ENCODE measurements at places on chromosomes 2 and 18.

DNA sequence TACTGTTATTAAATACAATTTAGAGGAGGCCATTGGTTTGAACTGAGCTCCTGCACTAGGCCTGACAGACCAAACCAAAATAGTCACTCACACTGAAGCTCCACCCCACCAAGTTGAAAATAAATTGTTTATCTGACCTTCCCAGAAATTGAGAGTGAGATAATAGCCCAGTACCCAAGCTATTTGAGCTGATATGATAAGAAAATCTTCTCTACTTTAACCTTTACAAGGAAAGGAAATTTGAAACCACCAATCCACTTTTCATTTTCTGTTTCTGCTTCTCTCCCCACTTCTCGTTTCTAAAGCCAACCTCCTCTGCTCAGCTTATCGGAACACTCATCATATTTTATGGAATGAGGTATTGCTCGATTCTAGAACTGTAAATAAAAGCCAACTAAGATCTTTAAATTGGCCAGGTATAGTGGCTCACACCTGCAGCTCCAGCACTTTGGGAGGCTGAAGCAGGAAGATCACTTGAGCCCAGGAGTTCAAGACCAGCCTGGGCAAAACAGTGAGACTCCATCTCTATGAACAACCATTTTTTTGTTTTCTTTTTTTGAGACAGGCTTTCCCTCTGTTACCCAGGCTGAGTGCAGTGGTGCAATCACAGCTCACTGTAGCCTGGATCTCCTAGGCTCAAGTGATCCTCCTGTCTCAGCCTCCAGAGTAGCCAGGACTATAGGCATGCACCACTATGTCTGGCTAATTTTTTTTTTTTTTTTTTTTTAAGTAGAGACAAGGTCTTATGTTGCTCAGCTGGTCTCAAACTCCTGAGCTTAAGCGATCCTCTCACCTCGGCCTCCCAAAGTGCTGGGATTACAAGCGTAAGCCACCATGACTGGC, 13.3 kb upstream of the GALM start:
- DNase-seq, result no peak

- no peak for DNase-seq
These were observed 789.7 kb upstream of the SLC39A10 start for GRCh38 chr2:194867328-194867727.

- DNase-seq, result no peak
These were observed 913.7 kb upstream of the ACVR2A start for GRCh38 chr2:146931109-146931508.

GRCh38 chr2:27086724-27087593, at the start of gene KHK:
KHK (plus strand) TSS chr2:27086772; CDS start chr2:27087260, 488 bp downstream.
- no peak for DNase-seq

DNA sequence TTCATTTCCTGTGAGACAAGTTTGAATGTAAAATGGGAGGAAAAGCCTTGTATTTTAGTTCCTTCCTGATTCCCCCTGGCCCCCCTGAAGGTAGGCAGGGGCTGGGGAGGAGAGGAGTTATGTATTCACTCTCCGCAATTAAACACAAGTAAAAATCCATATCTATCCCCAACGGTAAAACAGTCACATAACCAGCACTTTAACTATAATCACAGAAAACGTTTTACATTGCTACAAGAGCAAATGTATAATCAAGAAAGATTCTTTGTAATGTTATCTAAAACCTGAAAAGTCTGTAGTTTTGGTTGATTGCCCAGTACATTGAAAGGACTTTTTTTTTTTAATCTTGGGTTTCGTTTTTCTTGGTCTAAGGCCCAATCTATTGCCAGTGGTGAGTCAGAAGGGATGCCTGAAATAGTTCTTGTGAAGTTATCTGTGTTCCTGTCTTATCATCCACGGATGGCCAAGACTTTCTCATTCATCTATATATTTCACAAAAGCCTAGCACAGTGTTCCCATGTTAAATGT, 34.5 kb upstream of the CCNYL1 start:
- DNase-seq, result no peak

DNA sequence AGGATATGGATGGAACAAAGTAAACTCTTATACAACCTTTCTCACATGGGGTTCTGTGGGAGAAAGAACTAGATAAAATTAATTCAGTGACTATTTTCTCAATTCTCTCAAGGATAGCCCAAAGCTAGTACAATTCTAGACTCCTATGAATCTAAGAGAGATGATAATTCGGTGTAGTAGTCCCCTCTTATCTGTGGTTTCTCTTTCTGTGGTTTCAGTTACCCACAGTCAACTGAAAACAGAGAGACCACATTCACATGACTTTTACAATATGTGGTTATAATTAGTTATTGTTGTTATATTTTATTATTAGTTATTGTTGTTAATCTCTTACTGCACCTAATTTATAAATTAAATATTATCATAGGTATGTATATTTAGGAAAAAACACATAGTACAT, 53.5 kb upstream of the C2orf15 start:
- no peak for DNase-seq

GRCh38 chr2:68309426-68309825, 10.3 kb downstream of the CNRIP1 start:
- no peak for DNase-seq

DNA sequence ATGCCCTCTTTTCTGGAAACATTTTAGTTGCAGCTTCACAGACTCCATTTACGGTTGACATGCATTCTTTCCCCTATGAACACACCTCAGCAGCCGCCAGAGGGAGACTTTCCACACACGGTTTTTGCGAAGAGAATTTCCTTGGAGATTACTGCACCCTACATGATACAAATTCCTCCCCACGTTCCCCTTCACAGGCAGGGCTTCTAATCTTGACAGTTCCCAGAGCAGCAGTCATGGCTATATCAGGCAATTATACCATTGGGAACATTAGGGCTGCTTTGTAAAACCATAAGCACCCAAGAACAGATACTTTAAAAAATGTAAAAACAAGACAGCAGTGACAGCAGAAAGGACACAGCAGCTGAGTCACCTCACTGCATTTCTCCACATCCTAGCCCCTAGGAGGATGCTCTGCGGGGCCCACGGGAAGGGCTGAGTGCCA, 253.8 kb downstream of the TGIF1 start:
- no peak for DNase-seq

DNA sequence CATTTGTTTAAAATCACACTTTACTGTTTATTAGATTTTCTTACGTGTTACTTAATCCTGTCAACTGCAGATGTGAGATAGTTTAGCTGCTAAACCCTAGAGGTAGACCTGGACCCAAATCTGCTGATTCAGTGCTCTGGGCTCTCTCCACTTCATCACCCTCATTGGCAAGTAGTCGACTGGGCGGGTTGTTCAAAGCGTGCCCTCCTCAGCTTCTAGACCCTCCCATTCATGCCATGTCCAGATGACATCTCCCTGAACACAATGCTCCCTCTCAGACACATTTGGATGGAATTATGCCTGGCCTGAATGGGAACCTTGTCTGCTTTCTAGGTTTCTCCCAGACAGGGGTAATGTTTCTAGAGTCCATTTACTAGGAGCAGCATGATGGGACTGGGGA, 43.7 kb downstream of the RPIA start:
- DNase-seq, result no peak

DNA sequence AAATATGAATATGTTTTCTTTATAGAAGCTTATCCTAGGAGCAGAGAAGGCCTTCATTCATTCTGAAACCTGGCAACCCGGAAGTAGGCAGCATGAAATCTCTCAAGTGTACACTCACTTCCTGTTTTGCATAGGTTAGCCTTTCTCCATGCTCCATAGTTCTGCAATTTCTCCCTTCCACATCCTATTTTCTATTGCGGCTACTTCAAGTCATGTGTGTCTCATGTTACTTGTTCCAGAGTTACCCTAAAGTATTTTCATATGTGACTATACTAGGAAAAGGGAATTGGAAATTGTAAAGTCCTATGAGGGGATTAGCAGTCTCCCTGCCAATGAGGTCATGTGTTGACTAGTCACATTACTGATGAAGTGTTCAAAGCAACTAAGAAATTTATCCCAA, 320.6 kb downstream of the NCKAP5 start:
- no peak for DNase-seq

GRCh38 chr2:88227446-88227845, 57.3 kb downstream of the THNSL2 start:
- no peak for DNase-seq

DNA sequence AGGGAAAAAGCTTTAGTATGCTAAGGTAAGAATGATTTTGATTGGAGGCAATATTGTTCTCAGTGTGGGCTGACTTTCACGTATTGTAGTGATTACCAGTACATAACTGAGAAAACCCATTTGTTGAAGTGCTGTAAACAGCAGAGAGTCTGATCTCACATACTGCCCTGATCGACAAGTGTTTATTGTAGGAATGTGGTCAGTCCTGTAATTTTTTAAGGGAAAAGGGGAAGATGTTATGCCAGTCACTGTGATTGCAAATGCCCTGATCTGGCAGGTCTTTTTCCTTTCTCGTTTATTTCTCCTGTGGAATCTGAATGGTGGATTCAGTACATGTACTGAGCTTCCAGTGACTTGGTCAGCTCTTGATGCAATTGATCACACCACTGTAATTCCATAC, 11.5 kb downstream of the SPATS2L start:
- DNase-seq, result no peak

GRCh38 chr2:98376996-98377395, 30.7 kb downstream of the CNGA3 start:
- DNase-seq, result no peak

GRCh38 chr18:12911025-12911928, 27.2 kb upstream of the PTPN2 start:
- peak; percentile 43 for DNase-seq

- DNase-seq, result no peak
These were observed 462.7 kb downstream of the METTL4 start for GRCh38 chr18:2108591-2108990.

GRCh38 chr2:223005496-223005895, 46.5 kb upstream of the KCNE4 start:
- DNase-seq, result no peak

DNA sequence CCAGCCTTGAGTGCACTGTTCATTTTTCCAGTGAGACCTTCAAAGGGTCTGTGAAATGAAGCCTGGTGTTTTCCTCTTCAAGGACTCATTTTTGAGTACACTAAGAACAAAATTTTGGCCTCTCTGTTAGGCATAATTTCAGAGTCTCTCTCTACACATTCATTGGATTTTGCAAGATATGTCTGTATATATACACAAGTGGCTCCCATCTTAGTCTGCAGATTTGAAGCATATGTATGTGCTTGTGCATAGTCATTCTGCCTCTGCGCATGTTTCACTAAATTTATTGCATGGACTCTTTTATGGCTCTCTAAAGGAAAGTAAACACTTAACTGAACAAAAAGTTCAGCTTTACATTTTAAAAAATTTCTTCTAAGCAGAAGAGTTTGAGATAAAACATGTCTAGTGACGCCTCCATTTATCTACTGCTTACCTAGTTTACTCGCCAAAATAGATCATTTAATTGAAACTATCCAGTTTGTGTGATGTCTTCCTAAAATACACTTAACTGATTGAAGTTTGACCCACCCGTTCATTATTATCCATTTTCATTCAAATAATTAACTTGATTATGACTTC, 145.9 kb downstream of the FMNL2 start:
- DNase-seq, result no peak

DNA sequence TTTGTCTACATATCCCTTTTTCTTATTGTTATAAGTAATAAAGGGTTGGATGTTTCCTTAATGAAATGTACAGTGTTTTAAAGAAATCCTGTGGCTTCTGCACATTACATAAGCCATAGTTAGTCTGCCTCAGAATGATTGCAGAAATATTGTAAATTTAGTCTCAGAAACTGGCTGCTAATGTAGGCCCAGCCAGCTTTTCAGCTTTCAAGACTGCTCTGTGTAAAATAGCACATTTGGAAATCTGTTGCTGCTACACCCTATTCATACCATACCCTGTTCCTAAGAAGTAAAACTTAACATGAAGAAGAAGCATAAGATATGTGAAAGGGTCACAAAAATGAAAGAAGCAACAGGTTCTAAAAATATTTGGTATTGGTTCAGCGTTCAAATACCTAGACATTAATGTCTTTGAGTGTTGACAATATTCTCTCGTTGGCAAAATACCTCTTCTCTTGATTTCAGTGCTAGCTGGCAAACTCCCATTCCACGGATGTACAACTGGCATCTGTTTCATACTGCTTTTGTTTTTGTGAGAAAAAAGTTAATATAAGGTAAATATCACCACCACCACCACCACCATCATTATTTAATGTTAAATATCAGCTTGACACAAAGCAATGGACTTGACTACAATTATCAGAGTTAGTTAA, 19.2 kb upstream of the NCKAP1 start:
- no peak for DNase-seq

- DNase-seq, result no peak
These were observed 16.4 kb upstream of the MSH2 start for GRCh38 chr2:47386551-47386950.

GRCh38 chr2:121155502-121156056, 129.4 kb downstream of the TFCP2L1 start:
- DNase-seq, result no peak

GRCh38 chr2:127695491-127696472, 5.5 kb upstream of the SFT2D3 start:
- peak; percentile 47 for DNase-seq

- no peak for DNase-seq
These were observed 84.7 kb upstream of the EML6 start for GRCh38 chr2:54638774-54639187.

DNA sequence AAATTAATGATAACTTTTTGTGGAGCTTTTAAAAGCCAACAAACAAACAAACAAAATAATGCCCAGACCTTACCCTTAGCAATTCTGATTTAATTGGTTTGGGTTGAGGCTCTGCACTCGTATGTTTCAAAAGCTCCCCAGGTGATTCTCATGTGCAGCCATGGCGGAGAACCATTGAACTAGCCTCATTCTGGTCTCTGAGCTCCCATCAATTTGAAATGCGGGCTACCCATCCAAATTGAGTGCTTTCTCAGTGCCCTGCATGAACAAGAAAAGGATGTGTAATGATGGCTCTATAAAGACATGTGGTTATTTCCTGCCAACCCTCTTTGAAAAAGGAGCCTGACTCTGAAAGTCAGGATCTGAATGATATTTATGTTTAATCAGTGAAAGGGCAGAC, 8.2 kb downstream of the MXD1 start:
- DNase-seq, result no peak

- no peak for DNase-seq
These were observed 136.8 kb upstream of the MAP3K20 start for GRCh38 chr2:172938713-172939375.

DNA sequence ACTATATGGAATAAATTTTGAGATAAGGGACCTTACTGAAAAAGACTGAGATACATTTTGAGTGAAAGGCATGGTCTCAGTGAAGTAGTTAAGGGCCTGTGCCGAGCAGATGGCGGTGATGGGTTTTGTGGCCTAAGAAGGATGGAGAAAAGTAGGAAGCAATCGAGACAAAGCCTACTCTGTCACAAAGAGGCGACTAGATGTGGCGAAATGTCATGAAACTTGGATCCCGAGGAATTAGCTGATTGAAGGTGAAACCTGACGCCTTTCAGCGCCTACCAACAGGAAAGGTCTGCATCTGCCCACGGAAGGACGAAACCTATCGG, 558 bp upstream of the CEP192 start:
- no peak for DNase-seq

DNA sequence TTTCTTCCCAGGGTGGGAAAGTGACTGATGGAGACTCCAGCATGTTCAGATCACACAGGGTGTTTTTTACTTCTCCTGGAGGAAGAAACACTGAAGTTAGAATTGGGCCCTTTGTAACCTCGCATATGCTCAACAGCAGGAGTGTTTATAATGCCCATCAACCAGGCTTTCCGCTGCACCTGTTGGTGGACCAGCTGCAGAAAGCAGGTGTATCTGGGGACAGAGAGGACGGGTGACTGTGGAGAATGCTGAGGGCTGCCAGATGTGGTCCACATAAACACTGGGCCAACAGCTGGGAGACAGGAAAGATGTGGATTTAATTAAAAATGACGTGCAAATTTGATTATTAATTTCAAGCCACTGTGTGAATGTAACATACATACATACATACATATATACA, 335.5 kb upstream of the SPRED2 start:
- DNase-seq, result no peak
